ENCODE measurements at places on chromosomes 2 and 18.

DNA sequence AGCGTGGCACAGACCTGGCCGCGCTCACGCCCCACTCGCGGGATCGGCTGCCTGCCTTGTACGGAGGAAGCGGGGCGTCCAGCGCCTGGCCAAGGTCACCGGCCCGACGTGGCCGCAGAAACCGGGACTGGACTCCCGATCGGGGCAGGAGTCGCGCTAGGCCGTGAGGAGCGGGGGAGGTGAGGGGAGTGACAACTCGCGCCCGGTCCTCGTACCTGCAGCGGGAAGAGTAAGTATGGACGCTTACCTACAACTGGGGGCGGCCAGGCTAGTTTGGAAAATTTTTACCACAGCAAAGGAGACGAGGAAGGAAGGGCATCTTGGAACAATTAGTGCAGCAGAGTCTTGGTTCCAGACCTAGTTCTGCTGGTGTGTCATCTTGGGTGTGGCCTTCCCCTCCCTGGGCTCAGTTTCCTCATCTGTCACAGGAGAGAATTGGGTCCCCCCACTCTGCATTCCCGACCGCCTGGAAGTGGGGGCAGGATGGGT, 693 bp downstream of the UBE2F start:
- no peak for DNase-seq

- no peak for DNase-seq
Observed at GRCh38 chr2:32514946-32515345, 112.9 kb upstream of the TTC27 start.

- no peak for DNase-seq
Observed at GRCh38 chr18:3062798-3063680, 50.1 kb upstream of the LPIN2 start.

- peak; percentile 93 for DNase-seq
Observed at GRCh38 chr2:180720829-180721228, 259.6 kb upstream of the UBE2E3 start.

GRCh38 chr2:130769343-130769907, 14.1 kb downstream of the AMER3 start:
- DNase-seq, result no peak

DNA sequence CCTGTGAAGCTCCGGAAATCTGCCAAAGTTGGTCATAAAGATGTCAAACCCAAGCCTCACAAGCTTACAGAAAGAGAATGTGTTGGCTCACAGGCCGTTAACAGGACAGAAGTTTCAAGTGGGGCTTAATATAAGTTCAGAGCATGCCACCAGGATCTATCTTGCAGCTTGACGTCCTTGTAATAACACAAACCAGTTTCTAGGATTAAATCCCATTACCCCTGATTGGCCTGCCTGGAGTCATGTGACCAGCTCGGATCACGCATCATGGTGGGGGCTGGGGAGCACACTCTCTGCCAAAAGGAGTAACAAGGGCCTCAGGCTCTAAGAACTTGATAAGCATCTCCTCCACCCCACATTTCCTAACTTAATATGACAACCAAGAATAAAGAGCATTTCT, 38.9 kb upstream of the SCG2 start:
- DNase-seq, result peak; percentile 76

DNA sequence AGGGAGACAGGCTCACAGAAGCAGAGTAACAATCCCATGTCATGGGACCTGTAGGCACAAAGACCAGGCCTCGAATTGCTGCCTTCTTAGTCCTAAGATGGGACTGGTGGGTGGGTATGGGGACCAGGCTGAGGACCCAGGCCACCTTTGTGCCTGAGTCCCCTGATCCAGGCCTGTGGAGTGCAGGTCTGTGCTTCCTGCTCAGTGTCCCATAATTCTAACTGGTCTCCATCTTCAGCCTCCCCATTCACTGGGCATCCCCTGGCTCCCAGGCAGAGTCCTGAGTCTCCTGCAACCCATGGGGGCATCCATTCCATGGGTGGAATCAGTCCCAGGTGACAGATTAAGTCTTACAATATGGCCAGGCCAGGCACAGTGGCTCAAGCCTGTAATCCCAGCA, 83.9 kb downstream of the SMAD7 start:
- no peak for DNase-seq

DNA sequence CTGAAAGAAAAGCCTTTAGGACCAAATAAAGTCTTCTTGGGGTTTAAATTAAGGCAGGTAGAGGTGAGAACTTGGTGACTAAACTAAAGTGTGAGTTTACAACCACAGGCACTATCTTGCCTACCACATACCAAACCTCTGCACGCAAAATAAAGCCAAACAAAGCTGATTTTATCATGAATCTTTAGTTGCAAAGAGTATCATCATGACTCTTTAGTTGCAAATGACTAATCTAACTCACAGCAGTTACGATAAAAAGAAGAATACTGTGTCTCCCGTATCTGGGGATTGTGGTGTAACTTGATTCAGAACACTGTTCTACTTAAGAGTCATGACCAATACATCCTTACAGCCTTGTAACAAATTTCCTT, 11.2 kb downstream of the CFAP210 start:
- DNase-seq, result no peak

- no peak for DNase-seq
Observed at GRCh38 chr2:12715258-12716031, 1.3 kb upstream of the TRIB2 start.

DNA sequence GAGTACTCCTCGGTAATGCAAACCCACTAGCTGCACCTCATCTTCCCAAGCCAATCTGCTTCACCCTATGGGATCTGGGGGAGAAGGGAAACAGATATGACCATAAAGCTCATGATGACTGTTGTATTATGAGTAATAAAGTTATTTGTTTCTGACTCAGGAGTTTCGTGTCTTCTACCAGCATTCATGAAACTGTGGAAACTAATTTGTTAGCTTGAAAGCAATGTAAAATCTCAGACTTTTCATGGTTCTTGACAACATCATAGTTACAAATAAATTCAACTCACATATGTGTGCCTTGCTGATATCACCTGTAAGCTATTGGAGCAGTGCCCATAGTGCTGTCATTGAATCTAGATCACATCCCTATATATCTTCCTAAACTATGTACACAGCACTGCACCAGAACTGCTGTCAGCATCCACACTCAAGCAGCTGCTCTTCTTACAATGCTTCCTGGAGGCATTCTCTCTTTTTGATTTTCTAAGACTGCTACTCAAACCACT, 135.6 kb upstream of the KYNU start:
- DNase-seq, result no peak

DNA sequence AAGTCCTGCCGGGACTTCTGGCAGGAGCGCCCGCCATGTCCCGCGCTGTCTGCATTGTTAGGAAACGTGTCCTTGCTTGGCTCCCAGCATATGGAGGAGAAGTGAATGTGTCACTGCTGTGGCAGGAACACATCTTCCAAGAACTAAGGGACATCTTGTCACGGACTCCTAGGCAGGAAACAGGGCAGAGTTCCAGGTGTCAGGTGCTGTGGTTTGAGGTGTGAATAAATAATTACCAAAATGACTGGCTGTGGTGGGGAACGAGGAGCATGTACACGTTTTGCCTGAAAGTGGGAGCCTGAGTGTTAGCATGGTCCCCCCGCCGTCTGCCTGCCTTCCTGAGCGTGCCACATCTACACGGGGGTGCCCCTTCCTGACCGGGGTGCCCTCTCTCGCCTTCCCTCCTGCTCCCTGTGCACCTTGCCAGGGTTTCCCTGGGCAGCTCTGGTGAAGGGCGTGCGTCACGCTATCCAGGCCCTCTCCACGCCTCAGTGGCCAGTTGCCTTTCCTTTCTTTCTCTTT, 237.5 kb downstream of the LDLRAD4 start:
- no peak for DNase-seq

- no peak for DNase-seq
Observed at GRCh38 chr2:8118940-8119781, 562.7 kb upstream of the ID2 start.

GRCh38 chr2:178297091-178297411, 102.7 kb downstream of the OSBPL6 start:
- no peak for DNase-seq

DNA sequence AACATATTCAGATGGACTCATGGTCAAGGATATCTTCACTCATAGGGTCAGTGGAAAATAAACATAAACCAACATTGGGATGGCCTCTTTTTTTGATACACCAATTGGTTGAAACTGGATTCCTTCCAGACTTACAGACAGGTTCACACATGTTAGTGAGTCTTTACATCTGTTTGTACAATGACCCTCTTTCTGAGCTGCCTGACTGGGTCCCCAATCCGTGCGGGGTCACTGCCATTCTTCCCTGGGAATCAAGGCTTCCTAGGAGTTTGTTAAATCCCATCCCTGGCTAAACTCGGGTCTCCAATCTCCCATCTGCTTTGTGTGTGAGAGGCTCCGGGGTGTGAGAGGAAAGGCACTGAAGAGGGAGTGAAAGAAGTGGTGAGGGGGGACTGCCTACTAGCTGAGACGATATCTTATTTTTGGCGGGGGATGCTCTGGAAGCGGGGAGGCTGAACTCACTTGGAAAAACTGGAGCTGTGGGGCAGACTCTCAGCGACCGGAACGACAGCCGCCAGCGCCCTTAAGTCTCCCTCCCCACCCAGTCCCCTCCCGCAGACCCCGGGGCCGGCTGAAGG, 487 bp downstream of the STARD6 start:
- no peak for DNase-seq

Data from SK-N-MC (cell line).